ENCODE measurements at places on chromosomes 16 and 17. TPM values are rescaled to one million over a fixed set of nuclear protein-coding genes. Genes with fewer than 3 reads are reported as not detected.

- no peak for DNase-seq
Measured at GRCh38 chr17:81947189-81947588, at the start of gene MYADML2. MYADML2 (minus strand) TSS chr17:81947233; CDS start chr17:81941741, 5,492 bp downstream.

DNA sequence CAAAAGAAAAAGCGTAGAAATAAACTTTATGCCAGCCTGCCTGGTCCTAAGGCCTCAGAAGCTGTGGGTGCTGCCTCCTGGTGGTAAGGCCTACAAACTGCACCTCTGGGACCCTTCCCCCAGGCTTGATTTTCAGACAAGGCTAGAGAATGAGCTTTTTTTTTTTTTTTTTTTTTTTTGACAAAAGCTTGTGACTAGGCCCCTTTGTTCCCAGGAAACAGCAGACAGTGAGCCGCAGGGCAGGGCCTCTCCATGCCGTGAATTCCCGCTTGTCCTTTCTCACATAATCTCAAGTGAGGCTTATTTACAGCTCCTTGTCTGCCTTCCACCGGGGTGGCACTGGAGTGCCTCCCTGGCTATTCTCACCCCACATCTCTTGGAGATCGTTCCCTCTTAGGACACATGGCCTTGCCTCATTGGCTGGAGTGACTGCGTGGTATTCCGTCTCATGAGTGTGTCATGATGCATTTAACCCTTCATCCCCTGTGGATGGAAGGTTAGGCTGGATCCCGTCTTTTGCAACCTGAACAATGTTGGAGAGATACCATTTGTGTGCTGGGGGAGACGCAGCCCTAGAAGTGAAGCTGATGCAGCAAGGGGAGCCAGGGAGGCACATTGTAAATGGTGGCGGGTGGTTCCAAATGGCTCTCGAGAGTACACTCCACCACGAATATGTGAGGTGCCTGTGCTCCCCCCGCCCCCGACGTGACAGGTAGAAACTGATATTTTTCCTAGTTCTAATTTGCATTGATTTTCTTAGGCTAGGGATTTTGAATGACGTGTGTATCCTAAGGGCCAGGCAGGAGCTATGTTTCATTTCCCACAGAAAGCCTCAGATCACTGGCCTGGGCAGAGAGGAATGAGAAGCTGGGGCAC is 49.6 kb downstream of the USP22 start:
- DNase-seq = peak; percentile 72

DNA sequence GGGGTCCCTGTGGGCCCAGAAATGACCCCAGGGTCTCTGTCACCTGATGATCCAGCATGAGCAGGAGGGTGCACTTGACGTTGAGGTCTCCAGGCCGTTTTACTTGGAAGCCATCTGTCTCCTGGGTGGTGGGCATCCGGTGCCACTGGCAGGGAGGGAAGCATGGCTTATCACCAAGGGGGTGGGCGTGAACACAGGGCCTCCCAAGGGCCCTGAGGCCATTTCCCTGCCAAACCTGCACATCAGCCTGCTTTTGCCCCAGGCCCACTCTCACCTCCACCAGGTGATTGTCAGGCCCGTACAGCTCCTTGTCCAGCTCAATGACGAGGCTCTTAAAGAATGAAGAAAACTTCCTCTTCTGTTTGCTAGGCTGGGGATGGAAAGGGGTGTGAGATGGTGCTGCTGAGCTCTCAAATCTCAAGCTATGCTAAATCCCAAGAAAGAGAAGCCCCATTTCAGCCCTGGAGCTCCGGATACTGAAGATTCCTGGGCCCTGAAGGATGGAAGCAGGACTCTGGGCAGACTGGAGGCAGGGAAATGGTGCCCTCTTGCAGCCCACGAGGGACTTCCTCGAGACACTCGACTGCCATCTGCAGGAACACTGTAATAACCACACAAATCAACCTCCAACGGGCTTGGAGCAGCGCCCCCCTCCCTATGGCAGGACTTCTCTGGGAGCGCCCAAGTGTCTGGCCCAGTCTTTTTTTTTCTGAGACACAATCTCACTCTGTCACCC is 7.1 kb upstream of the FTSJ3 start:
- DNase-seq = peak; percentile 50

GRCh38 chr17:78892062-78892456 is 10.9 kb downstream of the CEP295NL start:
- DNase-seq = no peak

DNA sequence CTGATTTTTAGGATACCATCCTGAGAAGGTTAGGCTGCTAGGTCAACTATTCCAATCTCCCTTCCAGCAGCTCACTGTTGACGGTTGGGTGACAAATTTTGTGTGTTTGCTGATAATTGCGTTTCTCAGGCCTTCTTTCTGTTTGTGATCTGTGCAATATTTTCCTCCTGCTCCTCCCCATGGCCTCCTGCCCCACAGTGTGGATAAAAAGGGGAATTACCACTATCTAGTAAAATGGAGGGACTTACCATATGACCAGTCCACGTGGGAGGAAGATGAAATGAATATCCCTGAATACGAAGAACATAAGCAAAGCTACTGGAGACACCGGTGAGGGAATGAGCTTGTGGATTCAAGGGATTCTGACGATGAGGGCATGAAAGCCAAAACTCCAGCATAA is 9.2 kb downstream of the CHD3 start:
- DNase-seq = peak; percentile 42

GRCh38 chr16:3129137-3130131 is 5.4 kb upstream of the ZNF213 start:
- peak; percentile 90 for DNase-seq

- no peak for DNase-seq
Measured at GRCh38 chr16:10171221-10171620, 11.0 kb downstream of the GRIN2A start.

DNA sequence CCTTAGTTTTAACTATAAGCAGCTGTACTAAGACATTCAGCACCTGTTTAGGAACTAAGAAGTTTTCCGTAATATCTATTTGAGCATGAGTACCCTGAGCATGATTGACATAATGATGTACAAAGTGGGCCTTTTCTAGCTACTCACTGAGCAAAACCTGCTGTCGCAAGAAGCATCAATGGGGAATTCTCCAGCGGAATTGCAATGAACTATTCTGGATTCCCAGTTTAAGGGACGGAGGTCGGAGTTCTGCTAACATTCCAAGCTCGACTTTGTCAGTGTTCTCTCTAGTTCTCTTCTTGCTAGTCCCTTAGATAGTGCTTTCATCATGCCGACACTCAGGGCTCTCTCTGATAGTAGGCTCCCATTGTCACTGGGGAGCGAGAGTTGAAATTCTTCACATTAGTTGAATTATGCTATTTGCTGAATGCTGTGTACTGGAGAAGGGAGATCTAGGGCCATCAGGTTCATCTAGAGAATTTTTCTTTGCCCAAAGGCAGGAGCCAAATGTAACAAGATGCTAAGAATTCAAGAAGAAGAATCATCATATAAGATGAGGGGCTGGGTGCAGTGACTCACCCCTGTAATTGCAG is 40.2 kb upstream of the MYH2 start:
- DNase-seq = no peak

DNA sequence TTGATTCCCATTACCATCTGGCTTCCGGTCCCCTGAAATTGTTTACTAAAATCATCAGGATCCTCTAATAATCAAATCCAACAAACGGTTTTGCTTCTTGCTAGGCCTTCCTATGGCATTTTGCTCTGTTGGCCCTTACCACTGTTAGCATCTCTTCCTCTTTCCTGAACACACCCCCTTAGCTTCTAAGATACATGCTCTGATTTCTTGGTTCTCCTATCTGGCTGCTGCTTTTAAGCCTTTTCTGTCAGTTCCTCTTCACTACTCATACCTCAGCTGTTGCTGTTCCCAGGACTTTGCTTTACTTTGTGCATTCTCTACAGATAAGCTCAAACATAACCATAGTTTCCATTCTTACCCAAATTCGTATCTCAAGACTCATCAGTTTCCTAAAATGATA is 11.4 kb downstream of the CAPNS2 start:
- no peak for DNase-seq

DNA sequence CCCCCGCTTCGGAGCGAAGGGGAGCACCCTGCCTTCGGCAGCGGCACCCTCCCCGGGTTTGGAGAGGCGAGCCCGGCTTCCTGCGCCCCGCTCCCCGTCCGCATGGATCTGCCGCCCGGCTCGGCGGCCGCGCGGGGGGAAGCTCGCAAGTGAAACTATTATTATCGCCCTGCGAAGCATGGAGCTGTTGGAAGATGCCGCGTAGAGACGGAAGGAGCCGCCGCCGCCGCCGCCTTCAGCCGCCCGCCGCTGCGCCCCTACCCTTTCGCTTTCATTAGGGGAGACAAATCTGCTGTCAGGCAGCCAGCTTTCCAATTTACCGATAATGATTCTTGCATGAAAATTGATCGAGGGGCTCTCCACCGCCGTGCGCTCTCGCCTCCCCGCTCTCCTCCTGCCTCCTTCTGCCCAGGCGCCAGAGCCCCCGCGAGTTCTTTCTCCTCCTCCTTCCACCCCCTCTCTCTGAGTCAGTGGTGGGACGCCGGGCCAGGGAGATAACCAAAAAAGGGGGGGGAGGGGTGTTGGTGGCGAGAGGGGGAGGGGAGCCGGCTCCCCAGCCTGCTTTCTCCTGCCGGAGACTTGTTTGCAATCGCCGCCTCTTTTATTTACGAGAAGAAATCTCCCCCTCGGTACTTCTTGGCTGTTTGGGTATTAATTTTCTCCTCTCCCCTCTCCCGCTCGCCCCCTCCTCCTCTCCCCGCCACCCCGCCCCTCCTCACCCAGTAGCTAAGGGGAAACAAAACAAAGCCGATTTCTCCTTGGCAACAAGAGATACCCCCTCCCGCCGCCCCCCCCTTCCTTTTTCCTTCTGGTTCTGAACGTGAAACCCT is 58.0 kb upstream of the GSE1 start:
- peak; percentile 45 for DNase-seq

GRCh38 chr16:12828206-12828605 is 24.5 kb upstream of the CPPED1 start:
- DNase-seq = no peak

- DNase-seq = no peak
Measured at GRCh38 chr16:1767116-1767994, 4.0 kb downstream of the NME3 start.

The CHRNE gene
- polyA plus RNA-seq = 0.24 TPM

The ARHGAP23 gene
- not detected for polyA plus RNA-seq

The CDH15 gene
- not detected for polyA plus RNA-seq

The UTS2R gene
- polyA plus RNA-seq = not detected

The MIS12 gene
- 20.6 TPM for polyA plus RNA-seq
